A549 (cell line): ENCODE measurements at places on chromosomes 6 and 20. TPM values are rescaled to one million over a fixed set of nuclear protein-coding genes. Genes with fewer than 3 reads are reported as not detected.
A peak's percentile ranks its signal among the peaks of the same experiment; 100 is the strongest.

The GTF2H4 gene
- polyA plus RNA-seq, result 24.1 to 28.6 TPM (median 24.9 TPM) in 3 replicates

The PDE10A gene
- polyA plus RNA-seq, result 44.9 to 46.3 TPM (median 45.9 TPM) in 3 replicates

The TREML4 gene
- polyA plus RNA-seq, result not detected in 3 replicates

The EDN1 gene
- polyA plus RNA-seq, result 33.2 to 34.3 TPM (median 33.5 TPM) in 3 replicates

The HFE gene
- polyA plus RNA-seq, result 15.5 to 19.9 TPM (median 18.1 TPM) in 3 replicates

The VWA7 gene
- polyA plus RNA-seq, result 0.95 to 1.1 TPM (median 0.98 TPM) in 3 replicates

The TMEM74B gene
- polyA plus RNA-seq, result 2.8 to 3.7 TPM (median 3.4 TPM) in 3 replicates

DNA sequence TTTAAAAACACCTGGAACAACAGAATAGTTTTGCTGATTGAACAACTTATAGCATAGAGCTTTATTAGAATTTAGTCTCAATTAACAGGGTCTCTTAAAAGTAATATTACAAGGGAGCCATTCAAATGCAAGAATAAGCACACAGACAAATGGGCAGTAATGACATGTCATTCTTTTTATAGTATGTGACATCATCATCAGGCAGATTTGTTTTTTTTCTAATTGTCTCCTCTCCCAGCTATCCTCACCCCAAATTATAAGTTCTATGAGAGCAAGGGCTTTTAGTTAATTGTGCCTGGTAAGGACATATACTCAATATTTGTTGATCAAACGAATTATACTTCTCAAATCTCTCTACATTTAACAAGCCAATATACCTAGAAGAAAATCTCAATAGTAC lies 11.0 kb downstream of the PGM3 start:
- DNase-seq, result no peak

- no peak for DNase-seq
These were observed 216.5 kb downstream of the COL19A1 start for GRCh38 chr6:70082830-70083229.

DNA sequence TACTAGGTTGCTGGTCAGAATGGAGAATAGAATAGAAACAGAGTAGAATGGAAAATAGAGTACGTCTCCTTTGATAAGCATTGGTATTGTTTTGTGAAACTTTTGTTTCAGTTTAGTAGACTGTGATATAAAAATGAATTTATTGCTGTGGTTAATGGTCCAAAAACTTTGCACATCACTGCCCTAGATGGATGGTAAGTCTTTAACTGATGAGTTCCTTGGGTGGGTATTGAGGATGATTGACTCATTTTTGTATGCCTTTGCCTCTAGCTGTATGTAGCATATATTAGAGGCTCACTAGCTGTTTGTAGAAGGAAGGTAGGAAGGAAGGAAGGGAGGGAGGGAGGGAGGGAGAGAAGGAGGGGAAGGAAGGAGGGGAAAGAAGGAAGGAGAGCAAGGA lies 48.3 kb downstream of the ZDHHC14 start:
- no peak for DNase-seq

DNA sequence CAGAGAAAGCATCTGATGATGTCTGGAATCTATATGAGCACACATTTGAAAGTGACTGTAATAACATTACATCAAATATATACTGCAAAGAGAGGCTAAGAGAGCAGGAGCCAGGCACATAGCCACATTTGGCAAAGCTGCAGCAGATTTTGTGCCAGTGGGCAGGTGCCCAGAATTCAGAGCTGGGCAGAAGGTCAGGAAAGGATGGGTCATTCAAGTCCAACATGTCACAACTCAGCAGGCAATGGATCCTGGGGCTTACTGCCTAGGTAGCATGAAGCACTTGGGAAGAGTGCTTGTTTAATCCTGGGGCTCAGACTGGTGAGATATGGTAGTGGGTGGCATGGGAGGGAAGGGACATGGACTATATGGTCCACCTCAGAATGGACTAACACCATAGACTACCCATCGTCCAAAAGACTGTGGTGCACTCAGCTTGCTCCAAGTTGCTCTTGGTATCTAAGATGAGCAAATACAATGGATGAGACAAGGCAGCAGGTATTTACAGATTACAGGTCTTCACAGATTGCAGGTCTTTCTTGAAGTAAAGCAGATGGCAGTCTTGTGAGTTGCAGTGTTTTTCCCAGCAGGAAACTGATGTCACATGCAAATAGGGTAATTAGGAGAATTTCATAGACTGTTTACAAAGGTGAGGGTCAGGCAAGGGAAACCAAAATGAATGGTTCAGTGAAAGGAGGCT lies 31.2 kb upstream of the SHLD1 start:
- no peak for DNase-seq

- no peak for DNase-seq
These were observed 837 bp downstream of the TRAM2 start for GRCh38 chr6:52576054-52576391.

GRCh38 chr20:57779401-57780003 lies 69.7 kb upstream of the PMEPA1 start:
- no peak for DNase-seq

DNA sequence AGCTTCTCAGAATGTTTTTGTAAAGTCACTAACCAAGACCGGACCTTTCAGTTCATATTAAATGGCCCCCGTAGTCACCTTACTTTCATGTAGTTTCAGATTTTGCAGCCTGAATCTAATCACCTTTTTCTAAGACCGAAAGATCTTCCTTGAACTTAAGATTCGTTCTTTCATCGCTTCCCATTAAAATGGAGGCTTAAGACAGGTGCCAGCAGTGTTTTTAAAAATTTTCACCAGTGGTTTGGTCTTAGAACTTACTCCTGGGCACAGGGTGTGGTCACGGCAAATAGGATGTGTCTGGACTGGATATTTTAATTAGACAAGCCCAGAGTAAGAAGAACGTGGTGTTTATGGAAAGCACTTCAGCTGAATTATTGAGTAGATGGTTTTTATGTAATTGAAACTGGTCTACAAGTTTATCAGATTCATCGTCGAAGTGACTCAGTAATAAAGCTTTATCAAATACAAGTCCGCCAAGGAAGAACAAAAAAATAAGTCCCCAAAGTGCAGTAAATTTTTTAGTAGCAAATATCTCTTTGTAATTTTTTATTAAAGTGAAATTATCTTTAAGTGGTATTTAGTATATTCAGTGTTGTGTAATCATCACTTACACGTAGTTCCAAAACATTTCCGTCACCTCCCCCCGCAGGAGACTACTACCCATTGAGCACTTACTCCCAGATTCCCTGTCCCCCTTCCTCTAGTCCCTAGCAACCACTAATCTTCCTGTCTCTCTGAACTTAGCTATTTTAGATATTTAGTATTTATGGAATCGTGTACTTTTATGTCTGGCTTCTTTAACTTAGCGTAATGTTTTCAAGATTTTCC lies 868 bp downstream of the SRSF3 start:
- DNase-seq, result peak; percentile 56

DNA sequence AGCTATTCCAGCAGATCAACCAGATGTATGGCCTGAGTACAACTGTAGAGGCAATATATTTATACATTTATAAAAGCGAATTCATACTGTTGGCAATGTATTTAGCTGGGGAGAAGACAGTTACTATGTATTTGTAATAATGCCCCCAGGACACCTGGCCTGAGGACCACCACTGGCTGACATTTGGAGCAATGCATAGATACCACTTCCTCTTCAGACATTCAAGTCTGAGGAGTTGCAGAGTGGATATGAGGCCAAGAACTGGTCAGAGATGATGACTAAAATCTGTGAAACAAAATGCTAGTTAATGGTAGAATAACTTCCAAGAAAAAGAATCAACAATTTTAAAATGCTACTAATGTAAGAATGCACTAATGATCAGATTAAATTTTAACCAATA lies 462.3 kb downstream of the CDC5L start:
- DNase-seq, result no peak

- DNase-seq, result peak; percentile 29
These were observed 2.0 kb downstream of the FOXC1 start for GRCh38 chr6:1611572-1612298.

DNA sequence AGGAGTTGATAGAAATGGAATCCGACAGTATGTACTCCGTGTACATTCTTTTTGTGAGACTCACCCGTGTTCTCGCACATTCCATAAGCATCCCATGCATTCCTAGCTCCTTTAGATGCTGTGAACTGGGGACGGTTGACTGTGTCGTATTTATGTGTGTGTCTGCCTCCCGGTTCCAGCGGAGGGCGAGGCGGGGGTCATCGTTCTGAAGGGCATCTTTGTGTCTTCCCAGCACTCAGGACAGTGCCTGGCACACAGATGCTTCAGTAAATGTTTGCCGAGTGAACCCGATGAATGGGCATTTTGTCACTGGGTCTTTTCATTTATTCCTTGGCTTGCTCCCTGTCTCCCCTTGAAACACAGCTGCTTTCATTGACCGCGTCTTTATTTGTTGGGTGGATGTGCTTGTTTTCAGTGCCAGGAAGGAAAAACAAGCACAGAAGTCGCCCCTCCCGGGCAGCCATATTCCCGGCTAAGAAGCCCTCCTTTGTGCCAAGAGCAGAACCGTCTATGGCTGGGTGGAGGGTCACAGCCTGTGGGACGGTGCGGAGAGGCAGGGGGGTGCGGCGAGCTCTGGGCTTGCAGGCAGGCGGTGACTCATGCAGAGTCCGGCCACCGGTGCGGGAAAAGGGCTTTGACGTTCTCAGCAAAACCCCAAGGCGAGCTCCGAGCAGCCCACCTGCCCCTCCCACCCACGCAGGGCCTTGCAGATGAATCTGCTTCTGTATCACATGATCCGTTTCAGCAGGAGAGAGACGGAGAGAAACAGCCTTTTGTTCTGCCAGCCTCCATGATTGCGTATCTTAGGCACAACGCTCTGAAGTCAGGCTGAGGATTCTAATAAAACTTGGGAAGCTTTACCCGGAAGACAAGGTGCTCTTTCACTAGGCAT lies 11.2 kb upstream of the PSMG4 start:
- DNase-seq, result peak; percentile 24

DNA sequence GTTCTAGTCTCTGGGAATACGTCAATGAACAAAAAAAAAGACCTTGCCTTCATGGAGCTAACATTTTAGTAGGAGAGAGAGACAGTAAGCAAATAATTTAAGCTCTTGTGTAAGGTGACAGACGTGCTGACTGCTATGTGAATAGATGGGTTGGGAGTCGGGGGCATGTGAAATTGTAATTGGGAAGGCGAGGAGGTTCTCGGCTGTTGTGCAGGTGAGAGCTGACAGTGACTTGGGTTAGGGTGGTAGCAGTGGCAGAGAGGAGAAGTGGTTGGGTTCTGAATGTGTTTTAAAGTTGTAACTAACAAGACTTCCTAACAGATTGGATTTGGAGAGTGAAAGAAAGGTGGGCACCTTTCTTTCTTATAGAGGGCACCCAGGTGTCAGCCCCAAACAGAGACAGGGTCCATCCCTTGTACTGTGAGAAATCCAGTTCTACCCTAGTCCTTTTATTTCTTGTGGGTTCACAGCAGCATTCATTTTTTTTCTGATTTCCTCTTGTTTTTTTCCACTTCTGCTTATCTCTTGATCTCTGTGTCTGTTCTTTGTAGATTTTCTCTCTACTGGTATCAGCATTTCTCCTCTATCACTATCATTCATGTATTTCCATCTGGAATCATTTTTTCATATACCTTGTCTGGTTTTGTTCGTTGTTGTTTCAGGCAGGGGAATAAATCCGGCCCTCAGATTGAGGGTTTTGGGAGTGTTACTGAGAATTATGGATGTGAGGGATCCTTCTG lies 15.4 kb upstream of the MYLK2 start:
- DNase-seq, result no peak

- no peak for DNase-seq
These were observed 43.5 kb downstream of the INSM1 start for GRCh38 chr20:20411402-20411801.

DNA sequence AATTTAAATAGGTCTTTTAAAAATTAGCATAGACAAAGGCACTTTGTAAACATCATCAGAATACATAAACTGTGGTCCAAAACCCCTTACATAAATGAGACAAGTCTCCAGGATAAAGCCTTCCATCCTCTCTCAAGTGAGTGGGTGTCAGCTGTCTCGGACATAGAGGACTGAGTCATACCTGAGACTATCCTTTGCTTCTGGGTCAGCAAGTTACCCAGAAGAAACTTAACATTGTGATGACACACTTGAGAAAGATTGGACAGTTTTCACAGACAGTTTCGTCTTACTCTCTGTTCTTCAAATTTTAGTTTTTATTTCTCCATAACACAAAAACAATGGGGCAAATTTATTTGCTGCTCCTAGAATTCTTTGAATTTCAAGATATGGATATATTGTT lies 838.0 kb downstream of the DHX35 start:
- DNase-seq, result no peak

GRCh38 chr20:4441191-4441590 lies 280.5 kb upstream of the PRND start:
- DNase-seq, result no peak

DNA sequence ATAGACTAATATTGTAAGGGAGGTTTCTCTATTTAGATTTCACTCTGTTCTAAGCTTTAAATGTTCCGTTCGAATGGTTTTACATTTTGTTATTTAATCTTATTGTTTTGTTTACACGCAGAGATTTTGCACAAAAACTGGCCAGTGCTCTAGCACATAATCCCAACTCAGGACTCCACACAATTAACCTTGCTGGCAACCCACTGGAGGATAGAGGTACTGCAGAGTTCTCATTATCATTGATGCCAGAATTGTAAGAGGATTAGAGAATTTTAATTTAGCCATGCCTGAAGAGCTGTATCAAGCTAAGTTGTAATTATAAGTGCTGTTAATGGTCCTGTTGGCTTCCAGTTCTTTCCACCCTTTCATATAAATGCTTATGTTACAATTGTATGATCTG lies 179.7 kb upstream of the SCGN start:
- no peak for DNase-seq

DNA sequence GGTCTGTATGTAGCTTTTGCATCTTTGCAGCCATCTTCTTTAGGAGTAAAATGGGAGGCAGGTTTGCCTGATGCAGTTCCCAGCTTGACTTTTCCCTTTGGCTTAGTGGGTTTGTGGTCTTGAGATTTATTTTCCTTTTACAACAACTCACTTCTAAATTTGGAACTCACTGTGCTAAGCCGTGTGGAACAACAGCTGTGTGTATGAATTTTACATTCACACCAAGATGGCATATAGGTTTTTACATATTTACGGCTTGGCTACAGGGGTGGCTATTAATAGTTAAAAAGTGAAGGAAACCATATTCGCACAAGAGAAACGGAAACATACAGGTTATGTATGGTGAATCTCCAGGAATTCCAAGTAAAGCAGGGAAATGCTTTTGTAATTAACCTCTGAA lies 2.5 kb downstream of the TTLL2 start:
- no peak for DNase-seq

- DNase-seq, result no peak
These were observed 69.0 kb downstream of the ID4 start for GRCh38 chr6:19906171-19906570.
